ENCODE measurements at places on chromosomes 5 and 9.

DNA sequence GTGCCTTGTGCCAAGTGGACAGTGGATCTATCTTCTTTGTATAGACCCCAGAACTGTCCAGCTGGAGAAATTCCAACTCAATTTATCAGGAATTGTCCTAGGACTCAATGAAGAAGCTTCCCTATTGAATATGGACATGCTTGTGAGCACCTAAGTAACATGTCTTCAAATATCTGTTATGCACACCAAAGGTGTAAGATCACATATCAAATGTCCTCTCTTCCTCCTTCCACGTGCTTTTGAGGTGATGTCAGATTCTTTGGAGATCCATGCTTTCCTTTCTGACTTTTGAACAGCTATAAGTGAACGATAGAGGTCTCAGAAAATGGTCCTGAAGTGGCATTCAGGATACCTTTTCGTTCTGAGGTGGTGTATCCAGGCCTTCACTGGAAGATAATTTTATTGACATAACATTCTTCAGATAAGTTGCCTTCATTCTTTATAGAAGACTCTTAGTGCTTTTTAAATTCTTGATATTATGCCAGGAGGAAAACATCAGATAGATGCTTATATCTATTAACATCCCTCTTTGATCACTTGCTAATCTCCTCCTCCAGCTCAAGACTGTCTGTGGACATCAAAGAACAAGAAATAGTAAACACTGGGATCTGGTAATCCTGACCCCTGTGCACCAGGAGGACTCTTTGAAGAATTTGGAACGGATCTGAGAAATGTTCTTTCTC is 246.4 kb downstream of the SMARCA2 start:
- DNase-seq = no peak

GRCh38 chr9:84146893-84147710 is 166.5 kb downstream of the RMI1 start:
- DNase-seq = no peak

DNA sequence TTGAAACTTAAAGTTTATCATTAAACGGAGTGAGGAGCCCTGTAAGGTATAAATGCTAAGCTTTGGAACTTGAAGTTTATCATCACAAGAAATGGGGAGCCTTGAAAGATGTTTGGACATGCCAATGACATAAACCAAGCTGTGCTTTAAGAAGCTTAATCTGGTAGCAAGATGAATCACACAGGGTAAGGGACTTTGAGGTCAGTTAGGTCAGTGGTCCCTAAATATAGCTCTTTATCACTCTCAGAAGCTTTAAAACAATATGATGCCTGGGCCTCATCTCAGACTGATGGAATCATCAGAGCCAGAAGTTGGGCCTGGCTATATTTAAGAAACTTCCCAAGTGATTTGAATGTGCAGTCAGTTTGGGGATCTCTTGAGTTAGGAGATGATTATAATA is 85.7 kb downstream of the TNC start:
- DNase-seq = no peak

GRCh38 chr5:98813755-98814154 is 40.3 kb downstream of the RGMB start:
- DNase-seq = no peak

DNA sequence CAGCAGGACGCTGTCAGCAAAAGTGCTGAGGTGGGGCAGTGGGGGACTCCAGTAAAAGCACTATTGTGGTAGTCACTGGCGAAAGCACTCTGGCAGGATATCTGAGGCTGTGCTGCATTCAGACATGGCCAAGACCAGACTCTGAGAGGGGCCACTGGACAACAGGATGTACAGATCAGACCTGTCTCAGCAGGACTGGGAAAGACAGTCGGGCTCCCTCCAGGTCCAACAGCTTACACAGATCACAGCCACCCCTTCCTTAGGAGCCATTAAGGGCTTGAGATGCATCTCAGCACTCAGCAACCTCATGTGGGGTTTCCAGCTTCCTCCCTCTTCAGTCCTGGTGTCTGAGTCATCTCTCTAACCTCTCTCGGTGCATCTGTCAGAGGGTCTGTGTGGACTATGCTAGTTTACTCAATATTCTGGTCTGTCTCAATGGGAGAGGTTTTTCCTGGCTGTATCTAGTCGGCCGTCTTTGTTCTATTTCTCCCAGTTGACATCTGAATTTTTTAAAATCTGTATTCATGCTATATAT is 154.5 kb downstream of the CWC27 start:
- no peak for DNase-seq

DNA sequence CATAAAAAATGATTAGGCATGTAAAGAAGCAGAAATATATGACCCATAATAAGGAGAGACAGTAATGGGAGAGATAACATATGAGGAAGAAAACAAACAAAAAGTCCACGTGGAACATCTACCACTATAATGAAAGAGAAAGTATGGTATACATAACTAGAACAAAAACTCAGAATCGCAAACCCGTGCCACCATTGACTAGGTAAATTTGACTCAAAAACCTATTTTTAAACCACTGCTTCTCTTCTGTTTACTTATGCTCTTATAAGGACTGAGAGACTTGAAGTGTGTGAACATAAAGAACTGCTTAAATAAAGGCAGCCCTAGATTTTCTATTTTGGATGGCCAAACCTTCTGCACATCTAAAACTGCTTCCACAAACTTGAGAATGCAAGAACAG is 330.7 kb downstream of the CAAP1 start:
- no peak for DNase-seq

DNA sequence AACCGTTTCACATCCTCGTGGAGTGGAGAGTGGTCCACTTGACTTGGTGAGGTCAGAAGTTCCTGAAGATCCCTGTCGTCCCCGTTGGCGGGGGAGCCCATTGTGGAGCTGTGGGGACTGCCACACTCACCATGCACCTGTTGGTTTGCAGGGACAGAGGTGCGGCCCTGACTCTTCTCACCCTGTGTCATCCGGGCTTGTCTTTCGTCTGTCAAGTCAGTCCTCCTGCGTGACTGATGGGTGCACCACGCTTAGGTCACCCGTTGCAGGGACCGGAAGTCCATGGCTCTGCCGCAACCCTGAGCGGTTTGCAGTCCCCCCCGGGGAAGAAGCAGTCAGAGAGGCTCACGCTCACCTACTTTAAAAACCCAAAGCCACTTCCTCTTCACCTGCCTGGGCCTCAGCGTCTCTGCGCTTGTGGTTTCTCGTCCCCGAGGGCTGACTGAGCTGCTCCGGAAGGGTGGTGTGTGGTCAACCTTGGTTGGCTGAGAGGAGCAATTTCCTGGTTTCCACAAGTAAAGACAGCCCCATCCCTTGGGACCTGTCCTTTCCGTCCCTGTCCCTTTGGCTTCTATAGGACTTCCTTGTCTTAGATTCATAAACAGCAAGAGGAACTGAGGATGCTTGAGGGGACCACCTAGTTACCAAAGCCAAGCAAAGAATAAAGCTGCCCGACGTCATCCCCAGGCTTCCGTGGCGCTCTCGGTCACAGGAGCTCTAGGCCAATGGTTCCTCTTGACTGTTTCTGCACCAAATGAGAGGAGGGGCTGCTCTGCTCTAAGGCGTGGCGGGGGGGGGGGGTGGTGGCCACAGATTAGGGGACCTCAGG is 53.2 kb downstream of the USP20 start:
- DNase-seq = peak; percentile 89

- DNase-seq = no peak
These were observed 72.2 kb upstream of the BARHL1 start for GRCh38 chr9:132509928-132510874.

GRCh38 chr5:115387816-115388215 is 91.4 kb upstream of the CCDC112 start:
- DNase-seq = no peak

DNA sequence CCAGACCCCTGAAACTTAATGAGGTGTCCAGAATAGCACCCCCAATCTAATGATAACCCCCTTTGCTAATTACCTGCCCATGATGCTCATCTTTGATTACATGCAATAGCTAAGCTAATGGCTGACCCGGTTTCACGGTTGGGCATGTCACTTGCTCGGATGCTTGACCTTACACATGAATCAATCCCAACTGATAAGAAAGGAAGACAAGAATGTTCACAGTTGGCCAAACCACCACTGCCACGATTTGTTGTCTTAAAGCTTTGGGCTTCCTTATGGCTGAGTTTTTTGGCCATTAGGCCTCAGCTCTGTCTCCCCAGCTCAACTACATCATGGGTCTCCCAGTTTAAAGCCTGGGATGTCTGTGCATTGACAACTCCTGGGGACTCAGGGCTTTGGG is 53.1 kb upstream of the TGFBR1 start:
- no peak for DNase-seq

DNA sequence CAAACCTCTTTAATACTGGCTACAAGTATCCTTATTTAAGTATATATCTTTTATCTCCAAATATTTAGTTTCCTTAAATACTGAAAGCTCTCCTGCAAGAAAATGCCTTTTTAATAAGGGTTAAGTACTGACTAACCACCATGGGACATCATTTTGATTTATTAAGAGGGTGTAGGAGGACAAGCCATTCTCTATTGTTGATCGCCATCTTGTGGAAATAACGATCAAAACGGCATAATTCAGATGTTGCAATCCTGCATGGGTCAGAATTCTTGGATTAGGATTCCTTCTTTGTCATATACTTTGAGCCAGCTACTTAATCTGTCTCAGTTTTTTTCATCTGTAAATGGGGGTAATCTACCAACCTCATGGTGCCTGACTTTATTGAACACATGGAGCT is 28.7 kb upstream of the C5orf46 start:
- no peak for DNase-seq

GRCh38 chr5:176889321-176890280 is 9.5 kb downstream of the HK3 start:
- no peak for DNase-seq

- no peak for DNase-seq
These were observed 8.6 kb upstream of the PAPPA start for GRCh38 chr9:116145036-116145435.

GRCh38 chr9:78542491-78543181 is 245.7 kb downstream of the PSAT1 start:
- no peak for DNase-seq

GRCh38 chr9:720239-720881 is 121.1 kb upstream of the DMRT1 start:
- DNase-seq = no peak

- no peak for DNase-seq
These were observed 313.0 kb downstream of the CETN3 start for GRCh38 chr5:90096415-90097081.

DNA sequence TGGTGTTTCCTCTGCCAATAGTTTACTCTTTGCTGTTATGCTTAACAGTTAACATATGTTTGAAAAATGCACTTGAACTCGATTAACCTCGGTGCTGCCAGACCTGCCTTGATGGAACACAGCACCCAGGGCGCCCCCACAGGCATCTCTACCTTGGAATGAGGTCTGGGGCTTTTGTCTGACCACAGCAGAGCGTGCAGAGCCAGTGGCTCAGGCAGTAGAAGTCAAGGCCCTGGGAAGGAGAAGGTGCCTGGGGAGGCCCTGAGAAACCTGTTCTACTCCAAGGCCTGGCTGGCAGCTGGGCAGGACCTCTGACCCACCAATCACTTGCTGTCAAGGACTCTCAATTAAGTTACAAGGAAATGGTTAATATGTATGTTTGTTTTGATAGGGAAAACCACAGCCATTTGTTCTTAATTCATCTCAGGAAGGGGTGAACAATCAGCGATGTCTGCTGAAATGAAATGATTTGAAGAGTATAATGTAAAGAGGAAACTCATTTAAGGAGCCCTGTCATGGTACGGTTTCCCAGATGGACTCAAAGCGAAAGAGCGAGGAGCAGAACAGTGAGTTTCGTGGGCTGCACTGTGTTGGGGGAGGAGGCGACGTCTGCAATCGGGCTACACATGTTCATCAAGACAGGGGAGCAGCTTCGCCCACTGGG is 21.9 kb downstream of the MACROH2A1 start:
- no peak for DNase-seq

- no peak for DNase-seq
These were observed 132.9 kb upstream of the ANKH start for GRCh38 chr5:15004506-15004905.

- no peak for DNase-seq
These were observed at the start of gene PRR16 for GRCh38 chr5:120463991-120464626. TSS of gene PRR16 (plus strand) at chr5:120464300.

GRCh38 chr9:78144663-78145377 is 91.1 kb upstream of the CEP78 start:
- DNase-seq = no peak

- no peak for DNase-seq
These were observed 42.1 kb upstream of the HNRNPA0 start for GRCh38 chr5:137796279-137796678.

DNA sequence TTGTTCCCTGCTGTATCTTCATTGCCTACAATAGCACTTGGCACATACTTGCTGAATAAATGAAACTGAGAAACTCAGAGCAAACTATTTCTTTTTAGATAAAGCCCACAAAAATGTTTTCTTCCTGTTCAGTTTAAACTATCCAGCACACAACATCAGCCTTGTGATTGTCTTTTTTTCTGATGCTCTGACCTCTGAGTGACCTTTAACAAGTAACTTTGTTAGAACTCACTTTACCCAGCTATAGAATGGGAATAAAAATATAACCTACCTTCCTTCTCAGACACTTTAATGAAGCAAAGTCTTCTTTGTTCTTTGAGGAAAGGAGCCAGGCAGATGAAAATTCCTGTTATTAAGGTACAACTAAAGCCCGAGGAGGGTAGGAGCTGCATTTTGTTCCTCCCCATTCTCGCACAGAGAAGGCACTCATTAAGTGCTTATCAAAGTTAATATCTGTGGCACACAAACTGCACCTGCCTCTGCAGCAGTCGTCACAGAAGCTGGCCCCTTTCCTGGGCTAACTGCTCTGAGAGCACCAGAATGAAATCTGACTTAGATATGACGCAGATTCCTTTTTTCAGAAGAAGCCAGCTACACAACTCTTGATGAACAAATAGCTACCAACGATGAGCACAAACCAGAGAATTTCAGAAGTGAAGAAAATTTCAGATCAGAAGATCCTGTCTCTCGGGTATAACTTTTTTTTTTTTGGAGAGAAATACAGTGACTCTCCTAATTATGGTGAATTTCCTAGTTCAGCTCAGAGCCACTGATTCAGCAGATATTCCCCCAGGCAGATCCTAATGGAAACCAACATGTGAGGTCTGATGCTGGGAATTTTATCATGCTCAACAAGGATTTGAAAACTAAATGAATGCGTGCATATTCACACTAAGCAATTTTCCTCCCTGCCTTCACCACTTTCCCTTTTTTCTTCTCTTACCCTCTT is 31.0 kb upstream of the NR3C1 start:
- peak; percentile 27 for DNase-seq

DNA sequence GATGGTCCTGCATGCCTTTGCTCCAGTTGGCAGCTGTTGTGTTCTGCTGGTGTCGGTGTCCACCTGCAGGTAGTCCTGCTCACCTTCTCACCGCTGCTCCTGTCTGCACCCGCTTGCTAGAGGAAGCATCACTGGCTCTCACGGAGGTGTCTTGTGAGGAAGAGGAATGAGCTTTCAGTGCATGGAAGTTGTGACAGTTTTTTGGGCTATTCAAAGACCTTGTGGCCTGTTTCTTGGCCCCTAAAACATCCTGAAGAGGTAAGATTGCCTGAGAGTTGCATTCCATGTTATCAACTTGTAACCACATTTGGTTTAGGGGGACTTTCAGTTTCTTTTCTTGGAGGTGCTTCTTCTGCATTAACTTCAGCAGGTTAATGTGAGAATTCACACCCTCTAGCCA is 85.6 kb downstream of the MACROH2A1 start:
- DNase-seq = no peak
